Activated CD8-positive, alpha-beta memory T cell treated with anti-CD3 and anti-CD28 coated beads for 1 hour (primary cell): ENCODE measurements at places on chromosomes 5 and 9.

DNA sequence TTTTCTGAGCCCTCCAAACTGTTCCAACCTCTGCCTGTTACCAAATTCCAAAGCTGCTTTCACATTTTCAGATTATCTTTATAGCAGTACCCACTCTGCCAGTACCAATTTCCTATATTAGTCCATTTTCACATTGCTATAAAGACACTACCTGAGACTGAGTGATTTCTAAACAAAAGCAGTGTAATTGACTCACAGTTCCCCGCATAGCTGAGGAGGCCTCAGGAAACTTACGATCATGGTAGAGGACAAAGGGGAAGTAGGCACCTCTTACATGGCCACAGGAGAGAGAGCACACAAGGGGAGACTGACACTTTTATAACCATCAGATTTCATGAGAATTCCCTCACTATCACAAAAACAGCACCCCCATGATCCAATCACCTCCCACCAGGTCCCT lies 105.0 kb downstream of the DTWD2 start:
- no peak for DNase-seq

GRCh38 chr9:130487500-130487899 lies 42.7 kb downstream of the ASS1 start:
- DNase-seq, result no peak

- DNase-seq, result no peak
These were observed 1.3 kb downstream of the TXN start for GRCh38 chr9:110255034-110255462.

GRCh38 chr5:174045470-174046025 lies at the start of gene NSG2:
NSG2 (plus strand) TSS chr5:174045706; CDS start chr5:174046756, 1,050 bp downstream.
- no peak for DNase-seq

DNA sequence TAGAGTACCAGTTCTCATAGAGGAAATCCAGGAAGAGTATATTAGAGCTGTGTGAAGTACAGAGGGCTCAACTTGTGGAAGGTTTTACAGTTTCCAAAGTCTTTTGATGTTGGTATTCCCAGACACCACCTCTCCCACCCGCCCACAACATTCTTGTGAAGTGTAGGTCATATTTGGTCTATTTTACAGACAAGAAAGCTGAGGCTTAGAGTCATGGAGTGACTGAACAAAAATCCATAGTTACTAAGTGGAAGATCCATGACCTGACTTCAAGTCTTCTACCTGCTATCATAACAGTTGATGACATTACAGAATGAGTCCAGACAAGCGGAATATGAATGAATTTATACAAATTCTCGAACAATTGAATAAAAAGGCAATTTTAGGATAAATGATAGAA lies 187.1 kb upstream of the RPS23 start:
- no peak for DNase-seq

GRCh38 chr9:80649001-80649420 lies 1040.3 kb downstream of the TLE1 start:
- DNase-seq, result no peak

DNA sequence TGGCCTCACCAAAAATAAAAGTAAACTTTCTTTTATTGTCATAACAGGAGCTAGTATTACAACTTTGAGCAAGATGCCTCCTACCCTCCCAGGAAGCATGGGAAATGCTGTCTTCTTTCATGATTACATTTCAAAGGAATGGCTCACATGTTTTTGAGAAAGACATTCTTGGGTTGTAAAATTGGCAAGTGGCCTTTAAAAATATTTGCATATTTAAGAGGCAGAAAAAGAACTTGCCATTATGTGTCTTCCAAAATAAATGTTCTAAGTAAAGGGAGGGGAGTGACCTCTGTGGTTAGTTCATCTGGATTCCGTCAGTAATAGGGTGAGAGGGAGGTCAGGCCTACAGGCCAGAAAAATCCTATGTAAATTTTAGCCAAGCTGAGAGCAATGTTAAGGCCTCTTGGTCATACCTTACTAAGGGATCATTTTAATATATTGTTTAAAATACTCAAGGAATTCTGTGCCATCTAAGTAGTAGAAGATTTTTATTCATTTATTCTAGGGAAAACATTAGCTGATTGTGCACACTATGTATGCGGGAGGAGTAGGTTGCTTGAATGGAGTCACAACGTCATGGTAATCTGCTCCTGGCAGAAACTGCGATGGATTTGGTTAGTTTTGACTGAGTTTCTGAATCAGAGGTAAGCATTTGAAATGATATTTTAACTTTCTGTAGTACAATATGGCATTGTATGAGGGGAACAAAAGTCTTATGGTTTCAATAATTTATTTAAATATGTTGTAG lies 1485.7 kb upstream of the CDH9 start:
- DNase-seq, result no peak

DNA sequence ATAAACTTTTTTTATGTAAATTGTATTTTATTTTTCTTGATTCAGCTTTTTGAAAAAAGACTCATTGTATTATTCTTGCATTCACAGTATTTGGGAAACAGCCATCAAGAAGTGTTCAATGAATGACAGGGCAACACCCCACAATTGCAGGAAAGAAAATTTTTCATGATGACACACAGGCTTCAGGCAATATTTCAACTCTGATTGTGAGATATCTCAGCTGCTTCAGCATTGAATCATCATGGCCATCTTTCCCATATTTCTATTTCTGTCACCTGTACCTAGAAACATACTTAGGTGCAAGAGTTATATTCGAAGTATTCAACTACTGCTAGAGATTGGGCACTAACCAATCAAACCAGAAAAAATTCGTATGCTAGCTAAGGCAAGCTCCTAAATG lies 446.0 kb downstream of the ISL1 start:
- DNase-seq, result no peak

GRCh38 chr5:137405393-137405792 lies 93.7 kb downstream of the SPOCK1 start:
- DNase-seq, result no peak

- no peak for DNase-seq
These were observed 391.5 kb downstream of the FGF10 start for GRCh38 chr5:43997647-43998272.

DNA sequence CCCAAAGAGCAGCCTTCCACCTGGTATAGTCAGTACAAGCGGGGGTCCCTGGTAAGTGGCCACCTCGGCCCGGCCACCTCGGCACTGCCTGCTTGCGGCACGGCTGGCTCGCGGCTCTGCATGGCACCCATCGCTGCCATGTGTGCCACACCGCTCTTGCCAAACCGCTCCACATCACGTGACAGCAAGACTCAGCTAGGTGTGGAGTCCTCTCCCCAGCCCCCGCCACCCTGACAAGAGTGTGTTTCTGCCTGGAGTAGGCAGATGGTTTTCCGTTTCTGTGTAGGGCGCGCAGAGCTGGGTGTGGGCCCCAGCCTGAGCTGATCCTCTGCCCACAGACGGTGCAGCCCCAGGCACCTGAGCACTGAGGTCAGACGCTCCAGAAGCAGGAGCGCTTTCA lies 50.5 kb upstream of the FCN2 start:
- no peak for DNase-seq

DNA sequence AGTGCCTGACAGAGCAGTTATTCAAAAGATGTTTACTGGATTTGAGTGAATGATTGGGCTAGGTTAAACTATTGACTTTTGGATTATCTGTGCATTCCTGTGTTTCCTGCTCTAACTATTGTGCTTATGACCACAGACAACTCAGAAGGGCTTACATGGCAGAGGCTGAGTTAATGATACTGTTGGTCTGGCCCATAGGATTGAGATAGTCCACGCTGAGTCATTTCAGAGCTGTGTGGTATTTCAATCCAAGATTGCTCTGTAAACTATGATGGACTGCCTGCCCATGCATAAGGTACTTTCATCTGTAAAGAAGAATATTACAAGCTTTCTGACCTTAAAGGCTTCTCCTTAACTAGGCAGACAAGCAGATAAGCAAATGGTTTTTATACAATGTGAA lies 49.1 kb upstream of the SLIT3 start:
- DNase-seq, result no peak

DNA sequence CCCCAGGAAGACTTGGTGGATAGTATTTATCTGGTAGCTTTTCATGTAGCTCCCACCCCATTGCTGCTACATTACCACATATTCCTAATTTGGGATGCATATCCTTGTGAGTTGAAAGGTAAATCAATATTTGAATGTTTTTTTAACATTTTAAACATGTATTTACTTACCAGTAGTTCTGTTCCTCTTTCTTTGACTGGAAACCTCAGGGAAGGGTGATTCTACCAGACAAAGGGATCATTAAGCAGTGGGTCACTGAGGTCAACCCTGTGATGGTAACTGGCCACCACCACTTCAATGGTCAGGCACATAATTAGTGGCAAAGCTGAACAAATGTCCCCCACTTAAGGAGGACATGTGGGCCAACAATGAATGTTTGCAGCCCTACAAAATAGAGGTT lies 27.2 kb upstream of the KLF9 start:
- DNase-seq, result no peak

- no peak for DNase-seq
These were observed 21.6 kb downstream of the OR1J1 start for GRCh38 chr9:122456123-122456522.
